ENCODE measurements at places on chromosomes 3 and 15.

DNA sequence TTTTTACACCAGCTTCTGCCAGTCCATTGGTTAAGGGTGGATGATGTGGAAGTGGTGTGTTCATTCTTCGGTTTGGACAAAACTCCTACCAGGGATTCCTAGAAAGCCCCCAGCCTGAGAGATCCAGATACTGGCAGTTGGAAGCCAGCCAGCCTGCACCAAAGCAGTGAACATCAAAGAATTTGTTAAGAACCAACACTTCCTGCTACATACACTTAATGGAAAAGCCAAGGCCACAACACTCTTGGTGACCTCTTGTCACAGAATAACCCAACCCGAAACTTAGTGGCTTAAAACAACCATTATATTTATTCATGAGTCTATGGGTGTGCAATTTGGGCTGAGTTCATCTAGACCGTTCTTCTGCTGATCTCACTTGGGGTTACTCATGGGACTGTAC lies 42.9 kb upstream of the ADAMTS9 start:
- DNase-seq = no peak

- DNase-seq = no peak
Measured at GRCh38 chr15:64066451-64066850, 20.2 kb upstream of the DAPK2 start.

DNA sequence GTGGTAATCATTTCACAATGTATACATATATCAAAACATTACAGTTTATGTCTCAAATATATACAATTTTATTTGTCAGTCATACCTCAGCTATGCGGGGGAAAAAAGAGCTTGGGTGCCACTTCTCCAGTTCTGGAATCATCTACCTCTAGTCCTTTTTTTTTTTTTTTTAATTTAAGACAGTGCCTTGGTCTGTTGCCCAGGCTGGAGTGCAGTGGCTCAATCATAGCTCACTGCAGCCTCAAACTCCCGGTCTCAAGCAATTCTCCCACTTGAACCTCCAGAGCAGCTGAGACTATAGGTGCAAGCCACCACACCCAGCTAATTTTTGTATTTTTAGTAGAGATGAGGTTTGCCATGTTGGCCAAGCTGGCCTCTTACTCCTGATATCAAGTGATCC lies 67.4 kb downstream of the TMEM266 start:
- DNase-seq = no peak

- no peak for DNase-seq
Measured at GRCh38 chr3:181279239-181279565, 289.7 kb upstream of the DNAJC19 start.

GRCh38 chr3:13289771-13290285 lies 130.3 kb downstream of the NUP210 start:
- no peak for DNase-seq

GRCh38 chr3:40588406-40588805 lies 63.6 kb downstream of the ZNF621 start:
- no peak for DNase-seq

- DNase-seq = peak; percentile 64
Measured at GRCh38 chr3:192130534-192131132, 596.7 kb downstream of the FGF12 start.

- peak; percentile 44 for DNase-seq
Measured at GRCh38 chr3:150158943-150159625, 188.4 kb upstream of the PFN2 start.

GRCh38 chr3:194107107-194107506 lies 28.8 kb upstream of the HES1 start:
- DNase-seq = no peak

DNA sequence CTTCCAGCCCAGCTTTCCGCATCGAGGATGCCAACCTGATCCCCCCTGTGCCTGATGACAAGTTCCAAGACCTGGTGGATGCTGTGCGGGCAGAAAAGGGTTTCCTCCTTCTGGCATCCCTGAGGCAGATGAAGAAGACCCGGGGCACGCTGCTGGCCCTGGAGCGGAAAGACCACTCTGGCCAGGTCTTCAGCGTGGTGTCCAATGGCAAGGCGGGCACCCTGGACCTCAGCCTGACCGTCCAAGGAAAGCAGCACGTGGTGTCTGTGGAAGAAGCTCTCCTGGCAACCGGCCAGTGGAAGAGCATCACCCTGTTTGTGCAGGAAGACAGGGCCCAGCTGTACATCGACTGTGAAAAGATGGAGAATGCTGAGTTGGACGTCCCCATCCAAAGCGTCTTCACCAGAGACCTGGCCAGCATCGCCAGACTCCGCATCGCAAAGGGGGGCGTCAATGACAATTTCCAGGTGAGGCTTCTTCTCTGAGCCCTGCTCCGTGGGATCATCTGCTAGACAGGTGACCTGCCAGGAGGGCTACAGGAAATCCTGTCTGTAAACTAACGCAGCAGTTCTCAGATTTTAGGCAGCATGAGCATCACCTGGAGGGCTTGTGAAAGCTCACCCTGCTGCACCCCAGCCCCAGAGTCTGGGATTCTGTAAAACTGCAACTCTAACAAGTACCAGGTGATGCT lies 1.6 kb downstream of the THBS1 start:
- DNase-seq = peak; percentile 68

DNA sequence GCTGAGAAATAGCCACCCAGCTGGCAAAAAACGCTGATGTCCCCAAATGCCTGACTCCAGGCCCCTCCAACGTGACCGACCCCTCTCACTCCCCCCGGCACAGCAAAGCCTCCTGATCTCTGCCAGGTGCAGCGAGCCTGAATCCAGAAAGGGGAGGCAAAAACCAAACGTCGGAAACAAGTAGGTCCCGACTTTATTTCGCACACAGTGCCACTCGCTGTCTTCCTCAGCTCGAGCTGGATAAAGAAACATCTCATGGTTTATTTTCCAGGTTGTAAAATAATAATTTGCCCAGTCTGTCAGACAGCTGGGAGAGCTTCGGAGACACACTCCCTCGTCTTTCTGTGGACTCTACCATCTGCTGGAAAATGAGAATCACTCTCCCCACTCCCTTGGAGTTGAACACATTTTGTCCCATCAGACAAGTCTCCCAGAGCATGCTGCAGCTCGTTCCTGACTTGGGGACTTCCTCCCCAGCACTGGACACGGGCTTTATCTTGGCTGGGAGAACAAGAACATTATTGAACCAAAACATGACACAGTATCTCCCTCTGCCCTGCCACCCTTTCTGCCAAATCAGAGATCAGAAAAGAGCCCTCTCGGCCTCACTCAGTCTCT lies 142.8 kb downstream of the NUP210 start:
- no peak for DNase-seq

GRCh38 chr3:30020380-30020779 lies 586.0 kb upstream of the TGFBR2 start:
- DNase-seq = no peak

DNA sequence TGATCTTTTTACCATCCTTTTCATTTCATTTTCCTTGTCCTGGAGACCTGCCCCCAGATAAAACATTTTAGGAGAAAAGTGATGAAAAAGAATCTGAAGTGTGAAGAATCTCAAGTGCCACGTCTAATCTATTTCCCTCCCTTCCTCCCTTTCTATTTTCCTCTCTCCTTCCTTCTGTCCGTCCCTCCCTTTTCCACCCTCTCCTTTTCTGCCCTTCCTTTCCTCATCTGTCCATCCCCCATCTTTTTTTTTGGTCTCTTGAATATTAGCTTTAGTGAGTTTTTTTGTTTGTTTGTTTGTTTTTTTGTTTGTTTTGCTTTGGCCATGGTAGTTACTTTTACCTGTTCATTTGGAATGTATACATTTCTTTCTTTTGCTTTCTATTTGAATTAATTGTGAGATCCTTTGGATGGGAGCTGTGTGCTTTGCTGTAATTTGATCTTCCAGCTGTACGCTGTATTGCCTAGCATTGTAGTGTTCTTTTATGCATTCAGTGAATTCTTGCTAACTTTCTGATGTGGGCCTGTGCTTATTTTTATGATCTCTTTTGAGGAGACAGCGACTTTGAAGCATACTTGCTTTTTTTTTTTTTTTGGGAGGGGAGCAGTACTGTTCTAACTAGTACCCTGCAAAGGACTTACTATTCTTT lies 19.2 kb downstream of the CDIN1 start:
- no peak for DNase-seq

GRCh38 chr15:95687686-95688085 lies 642.8 kb upstream of the NR2F2 start:
- DNase-seq = no peak

GRCh38 chr15:92928225-92928750 lies 28.2 kb downstream of the CHD2 start:
- peak; percentile 41 for DNase-seq

DNA sequence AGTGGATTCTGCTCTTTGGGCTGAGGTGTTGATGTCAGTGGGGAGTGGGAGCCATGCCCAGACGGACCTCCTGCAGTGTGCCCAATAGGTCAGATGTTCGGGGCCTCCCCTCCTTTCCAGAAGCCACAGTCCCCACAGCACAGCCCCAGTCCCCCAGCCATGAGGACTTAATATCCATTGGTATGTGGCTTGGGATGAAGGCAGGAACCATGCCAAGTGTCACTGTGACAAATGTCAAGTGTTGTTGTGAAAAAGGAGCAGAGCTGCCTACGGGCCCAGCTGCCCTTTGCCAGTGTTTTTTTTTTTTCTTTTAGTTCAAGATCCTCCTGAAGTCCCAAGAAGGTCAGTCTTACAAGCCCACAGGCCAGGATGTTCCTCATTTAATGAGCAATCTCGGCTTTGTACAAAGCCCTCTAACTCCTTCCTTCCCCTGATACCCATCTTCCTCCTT lies 12.2 kb downstream of the SEMA3G start:
- no peak for DNase-seq

DNA sequence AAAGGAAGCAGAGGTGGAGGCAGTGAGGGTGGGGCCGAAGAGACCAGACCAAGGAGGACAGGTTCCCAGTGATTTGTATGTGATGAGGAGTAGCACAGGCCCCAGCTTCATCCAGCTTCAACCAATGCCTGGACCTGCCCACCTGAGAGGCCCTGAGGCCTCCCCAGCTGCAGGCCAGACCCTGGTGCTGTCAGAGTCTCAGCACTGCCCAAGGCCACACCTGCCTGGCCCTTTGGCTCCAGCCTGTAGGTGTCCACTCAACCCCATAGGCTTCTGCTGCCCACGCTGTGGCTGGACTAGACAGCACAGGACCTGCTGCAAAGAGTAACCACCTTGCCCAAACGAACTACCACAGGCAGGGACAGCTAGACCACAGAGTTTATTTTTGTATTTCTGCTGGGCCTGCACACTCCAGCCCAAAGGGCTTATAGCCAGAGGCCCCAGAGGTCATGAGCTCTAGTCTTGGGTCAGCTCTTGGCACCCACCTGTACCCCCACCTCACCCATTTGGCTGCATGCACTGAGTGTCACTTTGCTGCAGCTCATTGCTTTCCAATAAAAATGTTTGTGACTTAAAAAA lies 81.9 kb upstream of the CDV3 start:
- no peak for DNase-seq

DNA sequence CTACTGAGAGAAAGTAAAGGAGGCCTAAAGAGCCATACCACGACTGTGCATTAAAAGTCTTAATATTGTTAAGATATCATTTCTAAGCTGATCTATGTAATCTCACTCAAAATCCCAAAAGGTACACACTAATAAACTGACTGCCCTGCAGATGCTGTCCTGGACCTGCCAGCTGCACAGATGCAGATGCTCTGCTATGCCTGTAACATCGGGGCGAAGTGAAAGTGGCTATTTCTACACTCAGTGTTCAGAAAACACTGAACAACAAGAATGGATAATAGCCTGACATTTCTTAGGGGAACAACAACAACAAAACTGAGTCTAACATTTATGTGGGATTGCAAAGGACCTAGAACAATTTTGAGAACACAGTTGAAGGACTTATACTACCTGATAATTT lies 31.9 kb downstream of the RAD18 start:
- no peak for DNase-seq

DNA sequence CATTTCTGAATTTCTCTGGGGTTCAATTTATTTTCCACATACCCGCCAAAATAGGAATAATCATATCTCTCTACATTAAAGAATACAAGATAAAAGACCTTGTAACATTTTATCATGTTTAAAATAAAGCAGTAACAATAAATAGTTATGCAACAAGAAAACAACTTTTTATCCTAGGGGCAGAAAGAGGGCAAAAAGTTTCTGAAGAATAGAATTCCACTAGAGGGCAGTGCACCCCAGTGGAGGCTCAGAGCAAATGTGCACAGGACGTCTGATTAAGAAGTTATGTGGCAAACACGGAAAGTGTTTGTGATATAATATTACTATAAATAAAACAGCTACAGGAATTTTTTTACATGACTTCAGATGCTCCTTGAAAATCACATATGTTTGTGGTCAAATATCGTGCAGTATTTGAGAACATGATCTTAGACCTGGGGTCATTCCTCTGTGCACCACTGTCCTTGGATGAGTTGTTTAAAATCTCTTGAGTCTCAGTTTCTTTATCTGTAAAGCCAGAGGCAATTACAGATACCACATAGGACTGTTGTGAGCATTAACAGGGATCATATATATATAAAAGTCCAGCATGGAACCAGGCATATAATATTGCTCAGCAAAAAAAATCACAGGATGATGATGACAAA lies 13.2 kb upstream of the PIK3R4 start:
- peak; percentile 67 for DNase-seq

DNA sequence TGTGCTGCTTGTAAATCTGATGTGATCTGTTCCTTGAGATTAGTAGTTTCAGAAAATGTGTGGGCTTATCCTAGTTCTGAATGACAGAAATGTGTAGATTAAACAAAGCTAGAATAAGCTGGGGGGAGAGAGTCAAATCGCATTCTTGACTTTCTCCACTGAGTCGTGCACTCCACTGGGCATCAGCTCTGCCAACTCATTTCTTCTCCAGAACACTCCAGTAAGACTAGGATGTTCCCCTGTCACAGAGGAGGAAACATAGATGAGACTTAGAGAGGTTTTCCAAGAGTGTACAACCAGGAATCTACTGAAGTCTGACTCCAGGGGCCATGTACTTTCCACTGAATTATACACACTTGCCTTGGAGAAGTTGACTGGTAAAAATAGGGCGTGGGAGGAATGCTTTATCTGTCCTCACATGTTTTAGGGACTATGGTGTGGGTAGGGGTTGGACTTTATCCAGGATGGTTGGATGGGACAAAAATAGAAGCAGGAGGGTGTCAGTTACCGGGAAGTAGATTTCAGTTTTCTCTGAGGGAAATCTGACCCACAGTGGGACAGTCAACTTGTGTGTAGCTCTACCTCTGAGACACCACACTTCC lies 298.2 kb downstream of the UBE2E2 start:
- DNase-seq = no peak

GRCh38 chr3:143972155-143972504 lies 507 bp downstream of the DIPK2A start:
- DNase-seq = no peak

DNA sequence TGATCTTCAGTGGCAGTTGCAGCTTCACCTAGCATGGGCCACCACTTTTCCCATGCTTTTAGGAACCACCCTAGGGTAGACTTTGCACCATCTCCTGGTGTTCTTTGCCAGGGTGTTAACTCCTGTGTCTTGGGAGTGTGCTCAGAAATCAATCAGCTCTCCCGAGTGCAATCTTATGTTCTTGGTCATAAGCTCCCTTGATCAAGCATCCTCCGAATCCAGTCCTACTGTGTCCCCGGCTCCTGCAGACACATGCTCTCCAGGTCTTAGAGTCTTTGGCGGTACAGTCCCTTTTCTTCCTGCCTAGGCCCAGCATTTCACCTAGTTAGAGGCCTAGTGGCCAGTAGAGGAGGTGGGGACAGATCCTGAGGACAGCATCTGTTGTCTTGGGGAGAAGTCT lies 74.7 kb upstream of the SYN2 start:
- DNase-seq = no peak
